ENCODE measurements at places on chromosomes 1 and 21.

DNA sequence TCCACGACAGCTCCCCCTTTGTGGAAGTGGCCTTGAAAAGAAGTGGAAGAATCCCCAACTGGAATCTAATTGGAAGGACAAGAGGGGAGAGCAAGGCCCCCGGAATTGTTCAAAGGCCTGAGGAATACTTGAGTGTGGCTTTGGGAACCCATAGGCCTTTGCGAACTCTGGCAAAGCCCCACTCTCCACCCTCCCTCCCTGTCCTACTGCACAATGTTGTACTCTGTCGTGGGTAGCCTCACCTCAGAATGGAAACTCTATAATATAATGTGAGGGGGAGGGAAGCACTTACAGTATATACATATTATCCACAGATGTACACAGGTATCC lies 28.5 kb downstream of the PLPP3 start:
- no peak for DNase-seq

GRCh38 chr1:241747992-241748391 lies 95.9 kb downstream of the WDR64 start:
- DNase-seq = no peak

- no peak for DNase-seq
Observed at GRCh38 chr1:88708011-88708410, 23.9 kb downstream of the PKN2 start.

- DNase-seq = no peak
Observed at GRCh38 chr1:15364740-15365139, 44.9 kb upstream of the EFHD2 start.

- DNase-seq = no peak
Observed at GRCh38 chr1:82386365-82387011, 585.8 kb downstream of the ADGRL2 start.

GRCh38 chr1:10253755-10254154 lies 43.4 kb downstream of the KIF1B start:
- DNase-seq = no peak

GRCh38 chr1:175715742-175716141 lies 27.7 kb downstream of the TNR start:
- DNase-seq = no peak

- no peak for DNase-seq
Observed at GRCh38 chr1:230222678-230223077, 155.6 kb downstream of the GALNT2 start.
